ENCODE measurements at places on chromosomes 7 and 10. TPM values are rescaled to one million over a fixed set of nuclear protein-coding genes. Genes with fewer than 3 reads are reported as not detected.

DNA sequence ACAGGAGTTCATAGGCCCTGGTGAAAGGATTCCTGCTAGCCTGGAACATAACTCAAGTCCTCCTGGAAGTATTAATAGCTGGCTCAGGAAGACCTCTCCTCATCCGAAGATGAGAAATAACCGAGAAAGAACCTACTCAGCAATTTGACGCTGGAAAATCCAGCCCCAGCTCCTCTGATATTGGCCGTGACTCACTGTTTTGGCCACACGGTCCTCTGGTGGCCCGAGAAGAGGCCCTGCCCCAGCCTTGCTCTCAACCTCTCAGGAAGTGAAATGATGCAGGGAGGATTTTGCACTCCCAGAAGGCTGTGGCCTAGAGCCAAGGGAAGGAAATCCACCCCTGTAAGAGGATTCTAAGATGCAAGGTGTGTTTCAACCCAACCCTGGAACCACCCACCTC lies 121.6 kb downstream of the MTPAP start:
- DNase-seq = no peak

AGAP9 gene
- polyA plus RNA-seq = not detected

OR13A1 gene
- 0.55 TPM for polyA plus RNA-seq

VWA2 gene
- polyA plus RNA-seq = not detected

DNA sequence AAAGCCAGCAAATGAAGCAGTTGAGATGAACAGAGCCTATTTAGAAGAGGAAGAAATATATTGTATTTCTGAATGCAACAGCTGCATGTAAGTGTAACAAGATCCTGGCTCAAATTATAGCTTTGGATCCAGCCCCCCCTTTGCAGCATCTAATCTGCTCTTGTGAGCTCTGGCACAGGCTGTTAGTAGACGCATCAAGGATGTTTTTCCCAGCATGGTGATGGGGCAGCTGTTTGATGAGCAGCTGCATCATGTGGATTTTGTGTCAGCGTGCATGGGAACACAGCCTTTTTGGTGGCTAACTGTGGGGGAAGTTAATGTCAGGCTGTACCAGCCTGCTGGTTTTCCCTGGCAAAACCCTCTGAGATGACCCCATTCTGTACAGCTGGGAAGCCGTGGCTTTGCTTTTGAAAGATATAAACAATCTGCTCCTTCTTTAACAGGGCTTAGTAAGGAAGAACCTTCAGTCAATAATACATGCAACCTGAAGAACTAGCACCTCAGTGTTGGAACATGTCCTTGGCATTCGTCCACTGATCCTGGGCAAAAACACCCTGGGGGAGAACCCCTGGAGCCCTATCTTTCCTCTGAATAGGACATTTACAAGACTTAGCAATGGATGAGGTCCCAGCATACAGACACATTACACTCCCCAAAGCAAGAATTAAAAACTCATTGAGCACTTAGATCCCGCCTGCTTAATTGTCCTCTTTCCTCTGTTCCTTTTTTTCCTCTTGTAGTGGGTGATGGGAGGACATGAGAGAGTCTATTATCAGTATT lies 70.6 kb downstream of the NPS start:
- no peak for DNase-seq

- DNase-seq = no peak
Measured at GRCh38 chr10:27188897-27189296, 33.7 kb downstream of the MASTL start.

- no peak for DNase-seq
Measured at GRCh38 chr7:33444511-33444910, 315.1 kb downstream of the BBS9 start.

Data from naive B cell (primary cell).